Natural killer cell treated with Interleukin-12 subunit alpha and Interleukin-12 subunit beta and Interleukin-15 and Interleukin-18, amount 100 ng/mL, for 72 hours (primary cell): ENCODE measurements at places on chromosomes 1 and 21. TPM values are rescaled to one million over a fixed set of nuclear protein-coding genes. Genes with fewer than 3 reads are reported as not detected.

The PLPPR4 gene
- total RNA-seq = not detected

DNA sequence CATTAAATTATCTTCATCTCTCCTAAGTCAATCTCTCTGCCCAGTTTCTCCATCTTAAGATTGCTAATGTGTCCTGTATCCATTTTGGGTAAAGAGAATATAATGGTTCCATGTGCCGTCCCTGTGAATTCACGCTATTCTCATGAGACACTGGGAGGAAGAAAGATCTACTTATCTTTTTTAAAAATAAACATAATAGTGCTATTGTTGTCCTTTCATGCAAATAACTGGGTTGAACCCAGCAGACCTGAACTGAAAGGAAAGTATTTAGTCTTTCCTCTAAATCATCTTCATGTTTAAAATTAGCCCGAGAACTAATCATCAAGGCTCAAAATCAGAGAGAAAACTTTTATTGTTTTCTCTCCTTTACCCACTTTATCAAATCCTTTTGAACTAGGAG is 22.4 kb downstream of the SLAMF1 start:
- no peak for DNase-seq

The CITED4 gene
- total RNA-seq = 3.5 TPM

DNA sequence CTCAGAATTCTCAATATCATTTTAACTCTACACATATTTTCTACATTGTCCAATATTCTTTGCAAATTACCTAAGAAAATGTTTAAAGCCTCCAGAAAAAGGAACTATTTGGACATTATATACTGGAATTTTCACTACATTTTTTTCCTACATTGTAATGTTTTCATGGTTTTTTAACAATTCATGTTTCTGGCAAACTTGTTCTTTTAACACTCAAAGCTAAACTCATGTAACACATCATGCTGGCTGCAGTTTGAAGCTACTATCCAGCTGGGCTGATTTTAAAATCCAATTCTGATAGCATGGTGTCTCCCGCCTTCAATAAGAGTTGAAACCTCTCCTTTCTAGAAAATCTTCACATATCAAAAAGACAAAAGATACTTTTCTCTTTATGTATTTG is 52.0 kb downstream of the TGFBR3 start:
- no peak for DNase-seq

The TCHHL1 gene
- total RNA-seq = not detected

The TMEM9 gene
- 21.5 TPM for total RNA-seq

The A3GALT2 gene
- total RNA-seq = not detected

GRCh38 chr1:233183226-233184020 is 112.1 kb downstream of the PCNX2 start:
- no peak for DNase-seq

The PAQR6 gene
- 5.9 TPM for total RNA-seq

GRCh38 chr21:39720126-39720778 is 24.7 kb upstream of the IGSF5 start:
- DNase-seq = no peak

The PDZK1IP1 gene
- not detected for total RNA-seq
